ENCODE measurements at places on chromosomes 3 and 15.

DNA sequence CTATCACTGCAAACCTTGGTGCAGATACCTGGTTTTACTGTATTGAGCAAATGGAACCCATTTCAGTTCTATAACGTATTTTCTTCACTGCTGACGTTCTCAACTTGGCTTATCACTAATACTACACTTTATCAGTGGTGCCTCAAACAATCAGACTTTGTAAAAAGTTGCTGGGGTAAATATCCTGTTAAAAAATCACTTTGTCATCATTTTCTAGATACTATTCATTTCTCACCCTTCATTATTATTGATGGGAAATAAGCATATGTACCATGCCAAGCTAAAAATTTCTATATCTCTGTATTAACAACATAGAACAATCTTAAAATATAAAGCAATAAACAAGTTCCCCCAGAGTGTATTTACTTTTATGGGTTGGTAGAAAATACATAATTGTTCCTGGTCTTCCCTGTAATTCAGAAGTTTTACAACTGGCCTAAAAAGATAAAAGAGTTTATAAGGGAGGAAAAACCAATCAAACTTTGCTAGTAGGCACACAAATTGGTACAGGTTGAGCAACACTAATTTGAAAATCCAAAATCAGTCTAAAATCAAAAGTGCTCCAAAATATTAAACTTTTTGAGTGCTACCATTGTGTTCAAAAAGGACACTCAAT lies 33.2 kb downstream of the CIP2A start:
- DNase-seq: no peak

- DNase-seq: no peak
These were observed 68.6 kb downstream of the EXOG start for GRCh38 chr3:38564631-38565338.

DNA sequence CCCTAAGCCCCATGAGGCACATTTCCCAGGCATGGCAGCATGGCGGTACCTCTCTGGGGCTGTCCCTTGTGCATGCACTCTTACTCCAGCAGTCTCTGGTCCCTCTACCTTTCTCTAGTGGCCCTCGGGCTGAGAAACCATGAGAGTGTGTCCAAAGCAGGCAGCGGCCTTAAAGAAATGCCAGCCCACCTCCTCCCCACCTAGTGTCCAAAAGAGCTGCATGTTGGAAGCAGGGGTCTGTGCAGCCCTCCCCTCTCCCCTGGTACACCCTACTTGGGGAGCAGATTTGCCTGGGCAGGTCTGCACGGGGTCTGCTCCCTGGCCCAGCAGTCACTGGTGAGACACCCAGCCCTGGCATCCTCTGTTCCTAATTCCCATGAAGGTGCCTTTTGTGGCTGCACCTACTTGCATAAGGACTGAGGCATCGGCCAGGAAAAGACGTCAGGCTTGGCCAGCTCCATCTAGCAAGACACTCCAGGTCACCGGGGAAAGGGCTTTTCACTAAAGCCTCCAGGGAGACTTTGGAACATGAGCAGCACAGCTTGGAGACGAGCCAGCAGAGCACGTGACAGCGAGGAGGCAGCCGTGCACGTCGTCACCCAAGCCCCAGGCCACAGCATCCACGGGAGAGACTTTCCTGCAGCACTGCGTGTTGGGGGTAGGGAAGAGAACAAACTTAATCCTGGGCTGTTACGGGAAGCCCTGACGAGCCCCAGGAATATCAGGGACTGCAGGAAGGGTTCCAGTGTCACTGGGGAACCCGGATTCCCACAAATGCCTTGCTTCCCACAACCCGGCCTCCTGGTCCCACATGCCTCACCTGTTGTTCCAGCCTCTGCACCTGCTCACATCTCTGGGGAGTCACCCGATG lies 38.8 kb downstream of the TM2D3 start:
- no peak for DNase-seq

DNA sequence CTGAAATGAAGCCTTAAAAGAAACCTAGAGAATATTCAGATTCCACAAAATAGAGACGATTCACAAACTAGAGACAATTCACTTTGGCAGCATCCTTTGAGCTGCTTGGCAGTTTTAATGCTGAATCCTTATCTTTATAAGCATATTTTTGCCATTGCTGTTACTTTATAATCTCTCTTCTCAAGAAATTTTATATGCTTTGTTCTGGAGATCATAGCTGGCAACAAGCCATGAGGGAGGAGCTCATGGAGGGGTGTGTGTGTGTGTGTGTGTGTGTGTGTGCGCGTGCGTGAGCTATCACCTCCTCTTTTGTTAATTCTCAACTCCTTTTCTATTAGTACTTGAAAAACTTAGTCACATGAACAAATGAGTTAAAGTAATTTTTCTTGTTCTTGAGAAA lies 495.0 kb upstream of the RGMA start:
- no peak for DNase-seq

- DNase-seq: no peak
These were observed 31.1 kb downstream of the DGKG start for GRCh38 chr3:186330772-186331460.

DNA sequence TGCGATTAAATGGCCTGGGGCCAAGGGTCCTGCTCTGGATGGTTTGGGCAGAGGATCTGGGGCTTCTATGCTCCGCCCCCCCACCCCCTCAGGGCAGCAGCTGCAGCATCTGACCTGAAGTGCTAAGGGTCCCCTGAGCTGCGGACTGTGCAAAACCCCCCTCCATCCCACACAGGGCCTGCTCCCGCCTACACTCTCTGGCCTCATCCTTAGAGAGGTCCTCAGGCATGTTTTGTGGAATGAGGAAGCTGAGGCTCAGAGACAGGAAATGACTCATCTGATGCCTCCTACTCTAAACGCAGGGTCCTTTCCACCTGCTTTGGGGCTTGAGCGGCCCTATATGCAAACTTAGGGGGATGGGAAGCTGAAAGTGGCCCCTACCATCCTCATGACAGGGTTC lies 59.5 kb upstream of the CTSH start:
- peak; percentile 31 for DNase-seq

DNA sequence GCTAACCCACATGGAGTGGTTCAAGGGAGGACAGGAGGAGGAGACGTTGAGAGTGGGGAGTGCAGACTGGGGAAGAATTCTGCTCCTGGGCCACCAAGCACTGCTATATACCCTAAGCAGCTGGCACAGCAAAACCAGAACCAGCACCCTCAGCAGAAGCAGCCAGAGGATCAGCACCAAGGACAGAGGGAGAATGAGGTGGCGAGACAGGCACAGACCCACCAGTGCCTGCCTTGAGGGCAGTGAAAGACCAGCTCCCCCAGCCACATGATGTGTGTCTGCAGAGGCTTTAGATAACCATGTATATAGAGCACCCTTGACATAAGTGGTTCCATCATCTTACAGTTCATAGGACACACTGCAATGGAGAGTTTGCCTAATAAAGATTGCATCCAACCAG lies 319.0 kb downstream of the GABRB3 start:
- DNase-seq: no peak

- no peak for DNase-seq
These were observed 10.7 kb downstream of the CHST14 start for GRCh38 chr15:40481341-40482074.

DNA sequence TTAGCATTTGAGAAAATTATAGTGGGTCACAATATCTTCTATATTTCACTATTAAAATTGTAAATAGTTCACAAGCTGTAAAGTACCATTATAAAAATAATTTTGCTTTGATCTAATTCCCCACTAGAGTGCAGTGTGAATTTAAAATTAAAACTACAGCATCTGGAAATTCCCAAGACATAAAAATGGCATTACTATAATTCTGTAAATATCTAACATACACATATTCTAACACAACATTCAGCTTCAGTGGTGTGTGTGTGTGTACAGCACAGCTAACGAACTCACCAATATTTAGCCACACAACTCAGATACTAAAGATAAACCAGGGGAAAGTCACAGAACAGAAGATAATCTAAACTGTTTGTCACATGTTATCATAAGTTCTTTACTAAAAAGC lies 424.9 kb upstream of the ZNF385D start:
- no peak for DNase-seq

DNA sequence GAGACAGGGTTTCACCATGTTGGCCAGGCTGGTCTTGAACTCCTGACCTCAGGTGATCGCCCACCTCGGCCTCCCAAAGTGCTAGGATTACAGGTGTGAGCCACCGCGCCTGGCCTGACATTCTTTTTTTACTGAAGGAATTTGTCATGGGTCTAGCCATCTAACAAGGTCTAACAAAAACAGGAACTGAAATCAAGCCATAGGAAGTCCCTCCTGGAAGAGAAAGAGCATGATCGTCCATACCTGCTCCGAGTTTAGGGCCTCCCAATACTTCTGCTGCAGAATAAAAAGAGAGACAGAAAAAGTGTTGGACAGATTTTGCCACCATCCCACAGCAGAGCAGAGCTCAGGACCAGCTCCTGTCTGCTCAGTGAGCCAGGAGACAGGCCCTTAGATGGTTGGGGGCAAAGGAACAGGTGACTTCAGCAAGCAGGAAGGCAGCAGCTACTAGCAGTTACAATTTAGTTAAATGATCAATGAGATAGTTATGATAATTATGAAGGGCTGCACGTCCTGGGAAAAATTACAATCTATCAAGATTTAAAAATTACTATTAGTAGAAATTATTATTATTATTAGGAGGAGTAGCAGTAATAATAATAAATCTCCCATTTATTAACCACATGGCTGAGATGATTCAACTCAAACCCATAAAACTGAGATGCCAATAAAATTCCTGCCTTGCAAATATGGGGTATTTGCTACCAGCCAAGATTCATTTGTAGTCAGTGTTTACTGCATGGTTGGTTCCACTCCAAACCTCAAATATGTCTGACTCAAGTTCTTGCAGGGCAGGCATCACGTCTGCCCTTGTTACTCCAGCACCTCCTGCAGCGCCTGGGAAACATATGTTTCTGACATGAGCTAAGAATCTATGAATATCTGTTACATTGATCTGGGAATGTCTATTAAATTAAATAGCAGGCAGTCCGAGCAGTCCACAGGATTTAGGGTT lies 40.1 kb downstream of the TMEM44 start:
- no peak for DNase-seq

DNA sequence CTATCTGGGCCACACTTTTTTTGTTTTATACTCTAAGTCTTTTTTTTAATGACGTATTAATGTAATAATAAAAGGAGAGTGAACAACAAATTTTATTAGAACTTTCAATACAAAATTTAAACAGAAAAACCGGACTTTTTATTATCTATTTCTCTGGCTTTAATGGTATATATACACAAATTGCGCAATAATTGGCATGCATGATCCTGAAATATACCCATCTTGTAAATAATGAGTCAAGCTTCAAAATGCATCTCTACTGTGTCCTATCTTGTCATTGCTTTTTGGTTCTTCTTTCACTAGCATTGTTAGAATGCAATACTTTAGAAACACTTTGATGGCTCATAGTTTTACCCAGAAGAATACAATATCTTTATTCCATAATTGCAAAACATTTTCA lies 963.6 kb downstream of the CADM2 start:
- no peak for DNase-seq

GRCh38 chr3:141489203-141489602 lies 2.4 kb downstream of the RASA2 start:
- no peak for DNase-seq

GRCh38 chr3:58261954-58262666 lies 24.5 kb downstream of the ABHD6 start:
- DNase-seq: no peak

- DNase-seq: no peak
These were observed 67.0 kb upstream of the SAMMSON start for GRCh38 chr3:69932501-69932900.

- no peak for DNase-seq
These were observed 123.1 kb downstream of the FMN1 start for GRCh38 chr15:33071451-33071850.

DNA sequence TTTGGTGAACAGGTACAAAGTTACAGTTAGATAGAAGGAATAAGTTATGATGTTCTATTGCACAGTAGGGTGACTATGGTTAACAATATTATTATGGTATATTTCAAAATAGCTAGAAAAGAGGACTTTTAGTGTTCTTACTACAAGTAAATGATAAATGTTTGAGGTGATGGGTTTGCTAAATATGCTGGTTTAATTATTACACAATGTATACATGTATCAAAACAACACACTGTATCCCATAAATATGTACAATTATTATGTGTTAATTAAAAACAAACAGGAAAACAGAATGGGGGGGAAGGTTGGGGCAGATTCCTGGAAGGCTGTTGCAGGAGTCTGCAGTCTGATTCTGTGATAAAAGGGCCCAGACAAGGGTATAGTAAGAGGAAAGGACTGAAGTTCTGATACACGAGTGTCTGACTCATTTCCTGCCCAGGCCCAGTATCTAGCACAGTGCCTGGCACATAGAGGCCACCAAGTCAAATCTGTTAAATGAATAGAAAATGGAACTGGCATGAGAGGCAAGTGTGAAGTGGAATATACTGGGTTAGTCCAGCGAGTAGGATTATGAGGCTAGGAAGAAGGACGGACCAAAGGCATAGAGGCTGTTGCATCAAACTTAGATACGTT lies 7.2 kb upstream of the ENTPD3 start:
- DNase-seq: no peak

- DNase-seq: no peak
These were observed 510.0 kb downstream of the ROBO1 start for GRCh38 chr3:79257791-79258190.

DNA sequence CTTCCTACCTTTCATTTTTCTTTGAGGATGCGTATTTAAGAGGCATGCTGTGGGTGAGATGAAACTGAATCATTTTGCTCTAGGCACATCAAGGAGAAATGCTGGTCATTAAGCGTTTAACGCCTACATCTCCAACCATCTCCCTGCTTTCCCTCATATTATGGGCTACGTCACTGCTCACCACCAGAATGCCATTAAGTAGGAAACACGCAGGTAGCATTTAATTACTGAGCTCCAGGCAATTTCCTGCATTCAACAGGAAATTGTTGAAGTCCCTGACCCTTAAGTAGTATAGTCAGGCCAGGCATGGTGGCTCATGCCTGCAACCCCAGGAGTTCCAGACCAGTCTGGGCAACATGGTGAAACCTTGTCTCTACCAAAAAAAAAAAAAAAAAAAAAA lies 66.1 kb downstream of the CHSY1 start:
- DNase-seq: no peak

- DNase-seq: no peak
These were observed 113.8 kb downstream of the UBE2E2 start for GRCh38 chr3:23316924-23317323.

DNA sequence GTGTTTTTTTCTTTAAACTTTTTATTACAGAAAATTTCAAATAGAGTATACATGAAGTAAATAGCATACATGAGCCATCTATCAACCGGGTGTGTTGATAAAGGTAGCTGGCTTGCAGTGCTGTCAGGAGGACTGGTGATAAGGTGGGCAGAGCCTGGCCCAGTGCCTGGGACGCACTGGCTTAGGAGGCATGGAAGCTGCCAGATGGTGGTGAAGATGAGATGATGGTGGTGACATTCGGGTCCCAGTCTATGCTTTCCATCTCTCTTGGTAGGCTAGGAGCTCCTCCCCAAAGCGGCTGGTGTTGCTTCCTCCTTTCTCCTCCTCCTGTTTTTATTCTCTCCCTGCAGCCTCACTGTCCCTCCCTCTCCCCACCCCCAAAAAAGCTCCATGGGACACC lies 101.7 kb downstream of the ADCY5 start:
- DNase-seq: no peak
